RPMI7951 (cell line): ENCODE measurements at places on chromosomes 1 and 21. TPM values are rescaled to one million over a fixed set of nuclear protein-coding genes. Genes with fewer than 3 reads are reported as not detected.

- no peak for DNase-seq
Observed at GRCh38 chr21:44778499-44778911, 23.1 kb downstream of the UBE2G2 start.

GRCh38 chr1:241485554-241485992, 34.0 kb downstream of the FH start:
- DNase-seq, result peak; percentile 32

GRCh38 chr1:91604632-91605031, 104.0 kb downstream of the CDC7 start:
- DNase-seq, result no peak

DNA sequence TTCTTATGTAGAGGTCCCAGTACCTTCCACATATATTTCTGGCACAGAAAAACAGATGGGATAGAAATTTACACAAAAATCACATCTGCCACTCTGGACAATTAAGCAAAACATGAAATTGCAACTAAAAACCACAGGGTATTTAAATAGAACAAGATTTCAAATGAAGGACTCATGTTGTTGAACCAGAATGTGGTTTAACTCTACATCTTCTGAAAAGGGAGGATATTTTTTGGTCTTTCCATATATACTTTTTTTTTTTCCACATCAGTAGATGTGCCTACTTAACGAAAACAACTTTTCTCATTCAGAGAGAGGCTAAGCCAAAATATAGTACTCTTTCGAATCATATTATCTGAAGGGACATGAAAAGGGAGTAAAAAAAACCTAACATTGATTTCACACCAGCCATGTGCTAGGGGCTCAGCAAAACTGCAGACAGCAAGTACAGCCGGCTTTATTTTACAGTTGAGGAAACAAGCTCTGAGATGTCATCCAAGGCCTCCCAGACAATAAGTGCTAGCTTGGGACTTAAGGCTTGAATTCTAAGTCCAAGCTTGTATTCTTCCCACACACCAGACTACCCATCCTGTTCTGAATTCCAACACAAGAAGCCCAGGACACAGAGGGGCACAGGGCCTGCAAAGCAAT, 208.9 kb downstream of the PBX1 start:
- peak; percentile 32 for DNase-seq

GRCh38 chr21:43196826-43197225, 28.0 kb downstream of the CRYAA start:
- DNase-seq, result peak; percentile 34

DNA sequence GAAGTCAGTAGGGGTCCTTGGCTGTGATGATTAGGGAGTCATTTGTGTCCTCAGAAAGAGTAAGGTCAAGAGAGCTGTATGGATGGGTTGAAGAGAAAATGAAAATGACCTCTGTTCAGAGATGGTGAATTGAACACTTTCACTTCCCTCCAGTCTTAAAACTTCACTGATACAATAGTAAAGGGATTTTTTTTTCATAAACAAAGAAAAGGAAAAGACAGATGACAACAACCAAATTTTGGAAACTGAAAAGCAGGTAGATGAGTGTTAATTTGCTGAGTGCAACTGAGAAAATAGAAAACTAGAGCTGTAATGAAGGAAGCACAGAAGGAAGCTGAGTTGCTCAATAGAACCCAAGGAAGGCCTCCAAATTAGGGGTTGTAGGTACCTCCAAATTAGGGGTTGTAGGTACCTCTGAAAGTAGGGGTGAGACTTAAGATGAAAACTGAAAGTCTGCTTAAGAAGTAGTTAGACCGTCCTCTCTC, 14.8 kb upstream of the S1PR1 start:
- no peak for DNase-seq

GRCh38 chr1:231272880-231273279, 31.9 kb downstream of the GNPAT start:
- no peak for DNase-seq

DNA sequence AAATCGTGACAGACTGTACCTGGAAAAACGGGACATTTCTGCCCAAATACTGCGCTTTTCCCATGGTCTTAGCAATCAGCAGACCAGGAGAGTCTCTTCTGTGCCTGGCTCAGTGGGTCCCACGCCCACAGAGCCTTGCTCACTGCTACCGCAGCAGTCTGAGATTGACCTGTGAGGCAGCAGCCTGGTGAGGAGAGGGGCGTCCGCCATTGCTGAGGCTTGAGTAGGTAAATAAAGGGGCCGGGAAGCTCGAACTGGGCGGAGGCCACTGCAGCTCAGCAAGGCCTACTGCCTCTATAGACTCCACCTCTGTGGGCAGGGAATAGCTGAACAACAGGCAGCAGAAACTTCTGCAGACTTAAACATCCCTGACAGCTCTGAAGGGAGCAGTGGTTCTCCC, 203.1 kb downstream of the DENND1B start:
- DNase-seq, result no peak

DNA sequence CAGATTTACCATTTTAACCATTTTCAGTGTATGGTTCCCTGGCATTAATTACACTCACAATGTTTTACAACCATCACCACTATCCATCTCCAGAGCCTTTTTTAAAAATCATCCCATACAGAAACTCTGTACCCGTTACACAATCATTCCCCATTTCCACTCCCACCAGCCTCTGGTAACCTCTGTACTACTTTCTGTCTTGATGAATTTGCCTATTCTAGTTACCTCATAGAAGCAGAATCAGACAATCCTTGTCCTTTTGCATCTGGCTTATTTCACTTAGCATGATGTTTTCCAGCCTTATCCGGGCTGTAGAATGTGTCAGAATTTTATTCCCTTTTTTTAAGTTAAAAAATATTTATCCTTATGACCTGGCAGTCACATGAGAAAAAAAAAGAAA, 33.0 kb downstream of the PGM1 start:
- DNase-seq, result no peak

GRCh38 chr1:158328426-158328825, 2.9 kb downstream of the CD1B start:
- no peak for DNase-seq

DNA sequence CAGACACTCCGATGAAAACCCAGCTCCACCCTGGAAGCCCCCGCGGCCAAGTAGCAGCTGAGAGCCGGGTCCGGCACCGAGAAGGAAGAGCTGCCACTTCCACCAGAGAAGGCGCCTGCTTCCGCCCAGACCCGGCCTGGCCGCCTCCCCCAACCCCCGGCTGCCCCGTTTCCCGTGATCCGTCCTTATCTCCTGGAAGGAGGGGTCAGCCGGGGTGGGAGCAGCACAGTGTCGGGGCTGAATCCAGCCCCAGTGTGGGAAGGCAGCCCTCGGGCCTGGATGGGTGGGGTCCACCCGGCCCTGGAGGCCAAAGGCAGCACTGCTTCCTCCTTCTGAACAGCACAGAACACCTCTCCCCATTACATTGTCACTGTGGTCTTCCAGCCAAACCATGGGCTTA, 69.4 kb downstream of the MEGF6 start:
- DNase-seq, result no peak

DNA sequence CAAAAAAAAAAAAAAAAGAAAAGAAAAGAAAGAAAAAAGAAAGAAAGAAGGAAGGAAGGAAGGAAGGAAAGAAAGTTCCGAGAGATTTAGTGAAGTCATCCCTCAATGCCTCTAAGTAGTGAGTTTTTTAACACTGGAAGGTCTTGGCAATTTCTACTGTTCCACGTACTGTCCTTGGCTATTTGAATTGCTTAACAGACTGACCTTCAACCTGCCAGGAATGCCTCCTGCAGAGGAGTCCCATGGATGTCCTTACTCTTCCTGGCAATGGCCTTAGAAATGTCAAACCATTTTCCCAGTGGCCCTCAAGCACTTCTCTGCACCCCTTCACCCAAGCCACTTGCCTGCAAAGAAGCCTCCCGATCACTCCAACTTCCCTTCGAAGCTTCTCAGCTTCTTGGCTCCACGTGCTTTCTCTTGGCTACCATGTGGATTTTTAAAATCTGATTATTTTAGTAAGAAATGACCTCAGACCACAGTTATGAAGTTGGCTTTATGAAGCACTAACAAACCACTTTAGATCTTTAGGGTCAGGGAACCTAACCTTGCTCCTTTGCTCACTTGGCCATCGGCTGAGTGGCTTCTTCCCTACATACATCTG, 43.7 kb upstream of the ABCG1 start:
- DNase-seq, result no peak

- DNase-seq, result peak; percentile 64
Observed at GRCh38 chr1:1157914-1158710, 15.6 kb upstream of the TTLL10 start.

- DNase-seq, result no peak
Observed at GRCh38 chr21:28754127-28754611, 238.5 kb downstream of the LTN1 start.

- DNase-seq, result no peak
Observed at GRCh38 chr1:32392325-32392724, 1.9 kb downstream of the BSDC1 start.

GRCh38 chr1:3714284-3714741, 37.9 kb upstream of the CCDC27 start:
- DNase-seq, result no peak

DNA sequence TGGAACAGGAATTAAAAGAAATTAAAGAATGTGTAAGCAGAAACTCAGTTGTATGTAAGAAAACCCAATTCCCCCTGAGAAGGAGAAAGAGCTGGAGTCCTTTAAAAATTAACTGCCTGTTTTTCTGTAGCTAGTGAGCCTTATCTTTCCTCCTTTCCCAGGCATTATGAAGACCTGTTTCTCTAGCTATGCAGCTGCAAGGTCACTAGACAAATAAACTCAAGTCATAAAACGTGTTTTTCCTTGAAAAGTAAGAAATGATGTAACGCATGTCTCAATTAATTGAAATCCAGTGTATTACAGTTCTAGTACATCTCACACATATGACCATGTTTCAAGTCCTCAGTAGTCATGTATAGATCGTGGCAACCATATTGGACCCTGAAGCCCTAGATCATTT, 5.3 kb downstream of the S100A12 start:
- no peak for DNase-seq

GRCh38 chr21:33042812-33043211, 17.1 kb downstream of the OLIG2 start:
- peak; percentile 91 for DNase-seq

GRCh38 chr1:56133522-56134472, 445.6 kb downstream of the PLPP3 start:
- DNase-seq, result peak; percentile 54

- DNase-seq, result no peak
Observed at GRCh38 chr1:109264379-109264755, 15.0 kb downstream of the CELSR2 start.

DNA sequence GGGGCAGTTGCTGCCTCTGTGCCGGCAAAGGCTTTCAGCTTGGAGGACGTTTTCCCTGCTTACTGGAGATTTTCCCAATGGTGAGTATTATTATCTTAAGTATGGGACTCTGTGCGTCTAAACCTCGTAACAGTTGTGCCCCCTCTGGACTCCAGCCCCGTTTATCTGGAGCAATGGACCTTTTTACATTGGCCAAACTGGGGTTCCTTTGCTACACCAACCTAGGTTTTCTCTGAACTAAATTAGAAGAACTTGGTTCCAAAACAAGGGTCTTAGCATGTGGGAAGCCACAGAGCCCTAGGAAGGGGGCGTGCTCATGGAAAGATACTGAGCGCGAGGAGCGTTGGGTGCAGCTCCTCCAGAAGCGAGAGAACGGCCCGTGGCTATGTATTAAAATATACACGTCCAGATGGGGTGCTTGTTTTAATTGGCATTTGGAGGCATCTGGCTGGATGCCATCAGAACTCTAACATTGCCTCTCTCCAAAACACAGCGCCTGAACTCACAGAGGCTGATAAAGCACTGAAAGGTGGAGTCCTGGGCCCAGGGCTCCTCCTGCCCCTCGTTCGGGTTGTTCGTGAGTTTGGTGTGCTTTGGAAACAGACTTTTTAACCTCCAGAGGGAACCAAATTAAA, 28.4 kb downstream of the POFUT2 start:
- no peak for DNase-seq

DNA sequence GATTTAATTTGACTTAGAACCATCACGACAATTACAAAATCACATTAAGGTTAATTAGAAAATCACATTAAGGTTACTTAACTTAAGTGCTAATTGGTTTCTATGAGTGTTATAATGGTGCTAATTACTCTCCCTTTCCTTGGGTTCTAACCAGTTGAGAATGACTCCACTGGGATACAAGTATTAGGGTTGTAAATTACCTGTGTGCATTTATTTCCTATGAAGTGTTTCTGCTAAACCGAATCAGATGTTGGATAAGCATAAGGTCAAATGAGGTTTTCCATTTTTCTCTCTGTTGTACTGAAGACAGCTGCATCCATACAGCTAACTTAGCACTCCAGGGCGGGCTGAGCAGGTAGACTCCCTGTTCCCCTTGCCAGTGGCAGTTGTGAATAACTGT, 610.3 kb upstream of the TMPRSS15 start:
- no peak for DNase-seq

GRCh38 chr1:61828805-61829204, 86.5 kb downstream of the PATJ start:
- DNase-seq, result no peak

GRCh38 chr1:200934676-200935245, 40.1 kb downstream of the INAVA start:
- no peak for DNase-seq

GRCh38 chr1:241355311-241356010, 1.5 kb downstream of the RGS7 start:
- no peak for DNase-seq

GRCh38 chr1:18480315-18481189, at the start of gene KLHDC7A:
TSS of gene KLHDC7A (plus strand) at chr1:18480930. CDS start at chr1:18480982, 52 bp downstream.
- peak; percentile 19 for DNase-seq

GRCh38 chr1:87449348-87449963, 120.8 kb downstream of the LMO4 start:
- DNase-seq, result no peak

The SYT6 gene
- total RNA-seq, result not detected in 2 replicates

The C1orf74 gene
- 4.0 TPM in 2 replicates for total RNA-seq

The CDK18 gene
- total RNA-seq, result under 0.01 and 0.36 TPM in 2 replicates

The AGL gene
- 8.2 and 10.2 TPM in 2 replicates for total RNA-seq

The FAM72C gene
- total RNA-seq, result 0.29 and 0.84 TPM in 2 replicates

The KRTAP6-2 gene
- not detected in 2 replicates for total RNA-seq

The OR10Z1 gene
- not detected in 2 replicates for total RNA-seq

The WNT2B gene
- total RNA-seq, result under 0.01 TPM in 1 of 2 replicates, not detected in the other

The CCDC30 gene
- total RNA-seq, result 0.84 and 2.5 TPM in 2 replicates

The RHBG gene
- not detected in 2 replicates for total RNA-seq
